Osteoblast (primary cell): ENCODE measurements at places on chromosomes 2 and 18. TPM values are rescaled to one million over a fixed set of nuclear protein-coding genes. Genes with fewer than 3 reads are reported as not detected.

FBXO15 gene
- total RNA-seq = 0.29 and 0.36 TPM in 2 replicates

FHL2 gene
- total RNA-seq = 566 and 568 TPM in 2 replicates

KIAA2012 gene
- total RNA-seq = under 0.01 TPM in 1 of 2 replicates, not detected in the other

KCNJ13 gene
- total RNA-seq = not detected in 2 replicates

RNMT gene
- 35.7 and 35.8 TPM in 2 replicates for total RNA-seq
